ENCODE measurements at places on chromosomes 3 and 15.

GRCh38 chr3:139532976-139533375, 6.6 kb downstream of the RBP1 start:
- no peak for DNase-seq

DNA sequence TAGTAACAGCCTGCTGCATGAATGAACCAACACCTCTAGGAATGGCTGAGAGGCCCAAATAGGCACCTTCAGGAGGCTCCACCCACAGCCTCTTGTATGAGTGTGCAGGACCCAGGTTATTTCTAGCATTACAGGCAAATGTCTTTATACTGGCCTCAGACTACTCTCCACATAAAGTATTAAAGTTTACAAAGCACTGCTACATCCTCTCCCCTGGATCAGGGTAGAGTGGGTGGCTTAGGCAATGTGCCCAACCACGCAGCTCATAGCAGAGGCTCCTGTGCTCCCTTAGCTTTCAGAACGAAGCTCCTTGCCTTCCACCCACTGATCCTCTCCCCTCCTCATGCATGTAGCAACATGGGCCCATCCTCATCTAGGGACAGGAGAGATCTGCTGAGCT, 16.3 kb downstream of the TMEM43 start:
- no peak for DNase-seq

DNA sequence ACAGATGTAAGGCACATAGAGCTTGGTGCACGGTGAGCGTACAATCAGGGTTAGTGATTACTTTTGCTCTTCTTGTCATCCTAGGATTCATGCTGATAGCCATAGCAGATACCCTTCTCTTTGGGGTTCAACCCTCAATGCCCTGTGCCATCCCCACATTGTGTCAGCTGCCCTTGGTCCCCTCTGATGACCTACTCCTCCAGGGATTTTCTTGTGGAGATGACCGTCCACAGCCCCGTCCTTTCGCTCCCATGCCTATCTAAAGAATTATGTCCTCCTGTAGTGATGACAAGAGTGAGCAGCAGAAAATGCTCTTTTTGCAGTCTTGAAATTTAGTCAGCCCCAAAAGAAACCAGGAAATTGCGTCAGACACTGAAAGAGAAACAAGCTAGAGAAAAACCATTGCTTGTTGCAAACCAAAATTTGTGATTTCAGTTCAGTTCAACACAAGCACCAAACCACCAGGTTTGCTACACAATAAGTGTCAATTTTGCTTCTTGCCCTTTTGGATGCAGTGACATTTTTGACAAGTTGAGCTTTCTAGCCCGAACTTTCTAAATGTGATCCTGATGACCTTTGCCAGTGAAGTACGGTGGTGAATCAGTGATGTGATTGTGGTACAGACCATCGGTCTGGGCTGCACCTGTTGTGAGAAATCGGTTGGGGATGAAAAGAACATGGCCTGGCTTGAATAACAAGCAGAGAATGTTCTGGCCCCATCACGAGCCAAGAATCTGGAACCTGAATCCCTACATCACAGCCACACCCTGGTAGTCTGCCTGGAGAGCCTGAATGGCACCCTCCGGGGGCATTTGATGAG, 41.3 kb downstream of the CMTM7 start:
- DNase-seq = no peak

DNA sequence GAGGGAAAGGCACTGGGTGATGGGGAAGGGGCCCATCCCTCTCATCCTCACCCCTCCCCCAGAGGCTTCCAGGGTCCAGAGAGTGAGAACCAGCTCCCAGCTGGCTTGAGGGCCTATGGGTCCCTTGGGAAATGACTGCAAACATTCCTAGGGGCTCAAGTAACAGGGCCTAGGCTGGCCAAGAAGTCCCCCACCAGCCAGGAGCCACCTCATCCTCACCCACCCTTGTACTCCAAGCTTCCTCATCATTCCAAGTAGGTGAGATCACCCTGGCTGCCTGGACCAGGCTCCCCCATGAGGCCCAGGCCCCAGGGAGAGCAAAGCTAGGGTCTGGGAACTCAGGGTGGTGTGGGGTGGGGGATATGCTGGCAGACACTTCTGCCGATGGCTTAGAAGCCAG, 14.8 kb downstream of the LOXL1 start:
- peak; percentile 99 for DNase-seq

- no peak for DNase-seq
These were observed 287.7 kb upstream of the NR2F2 start for GRCh38 chr15:96042734-96043224.

GRCh38 chr15:87619161-87619960, 637.2 kb downstream of the NTRK3 start:
- DNase-seq = peak; percentile 86

- no peak for DNase-seq
These were observed 12.3 kb downstream of the FBXL22 start for GRCh38 chr15:63609448-63609847.

DNA sequence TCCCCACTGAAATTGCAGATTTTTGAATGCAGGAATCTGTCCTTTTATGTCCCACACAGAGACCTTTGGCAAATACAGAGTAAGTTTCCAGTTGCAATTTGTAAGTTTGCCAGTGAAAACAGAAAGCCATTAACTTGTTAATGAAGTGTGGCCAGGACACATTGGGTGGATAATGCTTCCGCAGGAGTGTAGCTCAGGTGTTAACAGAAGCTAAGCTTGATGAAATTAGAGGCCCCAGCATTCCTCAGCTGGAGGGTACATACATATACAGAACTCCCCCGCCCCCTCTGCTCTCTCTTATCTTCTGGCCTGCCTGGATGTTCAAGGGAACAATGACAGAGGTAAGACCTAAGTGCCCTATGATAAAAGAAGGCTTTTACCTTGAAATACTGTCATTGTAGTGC, 8.1 kb upstream of the LRRC2 start:
- DNase-seq = no peak

DNA sequence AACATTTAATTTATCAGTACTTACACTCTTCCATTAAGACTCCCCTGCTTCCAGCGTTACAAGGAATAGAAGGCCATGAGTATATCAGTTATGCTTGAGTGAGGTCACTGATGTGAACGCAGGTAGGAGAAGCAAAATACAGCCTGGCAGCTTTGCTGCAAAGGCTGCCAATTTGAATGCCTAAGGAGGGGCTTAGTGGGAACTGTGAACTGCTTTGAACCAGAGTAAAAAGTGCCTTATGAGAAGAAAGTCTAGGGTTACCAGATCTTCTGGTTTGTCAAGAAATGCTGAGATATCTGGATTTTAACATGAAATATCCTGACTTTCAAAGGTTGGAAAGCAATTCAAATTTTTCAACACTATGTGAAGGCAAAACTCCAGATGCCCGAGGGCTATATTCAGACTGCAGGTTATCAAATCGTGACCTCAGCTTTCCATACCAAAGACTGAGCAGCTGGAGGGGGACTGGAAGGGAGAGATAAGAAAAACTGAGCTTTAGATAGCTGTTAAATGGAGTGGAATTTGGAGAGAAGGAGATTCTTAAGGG, 446.3 kb upstream of the NECTIN3 start:
- no peak for DNase-seq

GRCh38 chr15:56495053-56495452, 30.1 kb upstream of the MNS1 start:
- DNase-seq = no peak

- no peak for DNase-seq
These were observed 64.5 kb downstream of the EPHA3 start for GRCh38 chr3:89171687-89172545.

GRCh38 chr15:66866656-66867055, 164.6 kb downstream of the SMAD6 start:
- DNase-seq = no peak

DNA sequence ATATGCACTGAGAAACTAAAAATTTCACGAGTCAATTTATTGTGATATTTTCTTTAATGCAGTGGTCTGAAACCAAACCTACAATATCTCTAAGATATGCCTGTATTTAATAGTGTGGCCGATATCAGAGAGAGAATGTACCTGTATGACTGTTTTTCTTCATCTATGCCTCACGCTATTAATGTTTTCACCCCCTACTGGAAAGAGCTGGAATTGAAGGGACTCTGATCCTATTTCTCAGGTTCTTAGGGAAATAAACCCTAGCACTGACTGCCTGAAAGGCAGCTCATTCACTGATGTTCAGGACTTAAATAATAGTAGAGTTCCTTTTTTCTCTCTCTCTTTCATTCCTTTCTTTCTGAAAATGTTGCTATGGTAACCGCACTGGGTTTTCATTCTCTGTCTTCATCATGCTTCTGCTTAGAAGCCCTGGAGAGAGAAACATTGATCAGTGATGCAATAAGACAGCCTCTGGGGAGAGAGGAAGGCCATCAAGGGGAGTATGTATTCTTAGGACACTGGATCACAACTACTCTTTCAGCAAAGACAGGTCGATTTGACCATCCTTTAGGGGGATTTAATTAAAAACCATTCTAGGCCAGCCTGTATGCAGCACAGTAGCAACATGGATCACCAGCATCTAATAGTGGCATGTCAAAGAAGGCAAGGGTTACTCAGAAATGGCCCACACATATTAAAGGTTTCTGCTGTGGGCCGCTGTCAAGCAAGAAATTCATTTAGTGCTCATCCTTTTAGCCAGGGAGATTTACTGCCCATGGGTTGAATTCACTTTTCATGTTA, 1135.7 kb downstream of the IGSF11 start:
- no peak for DNase-seq

DNA sequence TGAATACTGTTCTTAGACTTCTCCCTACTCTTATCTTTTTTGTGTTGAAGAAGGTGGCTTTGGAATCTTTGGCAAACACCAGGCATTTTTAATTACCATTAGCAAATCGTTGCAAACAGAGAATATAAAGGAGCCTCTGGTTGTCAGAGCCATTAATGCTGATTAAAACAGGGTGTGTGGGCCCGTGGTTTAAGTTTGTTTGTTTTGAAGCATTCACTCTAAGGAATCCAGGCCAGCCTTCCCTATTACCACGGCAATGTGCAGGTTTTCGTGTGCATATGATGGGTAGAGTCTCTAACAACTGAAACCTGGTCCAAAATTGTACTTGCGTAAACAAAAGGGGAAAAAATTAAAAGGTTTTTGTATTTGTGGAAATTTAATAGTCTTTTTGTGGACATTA, 141.2 kb upstream of the GMNC start:
- DNase-seq = no peak

- DNase-seq = no peak
These were observed 165.0 kb downstream of the RSL24D1 start for GRCh38 chr15:55031727-55032126.

DNA sequence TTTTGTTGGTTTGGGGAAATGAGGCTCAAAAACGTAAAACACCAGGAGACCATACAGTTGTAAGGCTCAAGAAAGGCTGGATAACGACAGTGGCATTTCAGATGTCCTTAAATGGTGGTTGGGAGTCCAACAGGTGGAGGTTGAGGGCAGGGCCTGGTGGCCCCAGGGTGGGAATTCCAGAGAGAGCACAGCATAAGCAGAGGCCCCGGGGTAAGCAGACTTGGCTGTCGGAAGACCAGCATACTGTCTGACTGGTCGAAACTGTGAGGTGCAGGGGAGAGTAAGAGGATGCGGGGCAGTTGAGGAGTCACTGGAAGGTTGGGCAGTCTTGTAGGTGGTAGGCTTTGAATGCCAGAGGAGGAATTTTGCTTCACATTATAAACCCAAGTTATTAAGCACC, 48.3 kb downstream of the SRP14 start:
- DNase-seq = no peak

GRCh38 chr15:40320931-40321371, 2.5 kb upstream of the INAFM2 start:
- no peak for DNase-seq

GRCh38 chr3:28800203-28800602, 451.6 kb upstream of the AZI2 start:
- no peak for DNase-seq

DNA sequence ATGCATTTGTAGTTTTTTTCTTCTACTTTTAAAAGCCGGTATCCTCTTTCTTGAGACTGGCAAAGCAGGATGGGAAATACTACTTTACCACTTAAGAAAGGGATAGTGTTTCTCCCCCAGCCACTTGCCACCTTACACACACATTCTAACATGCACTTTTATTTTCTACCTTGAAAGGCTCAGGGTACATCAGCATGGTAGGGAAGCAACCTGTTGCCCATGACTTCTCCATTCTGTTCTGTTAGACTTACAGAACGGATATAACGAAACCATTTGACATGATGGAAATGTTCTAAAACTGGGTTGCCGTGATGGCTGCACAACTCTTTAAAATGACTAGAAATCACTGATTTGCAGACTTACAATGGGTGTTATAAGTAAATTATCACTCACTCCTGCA, 405.5 kb downstream of the SHQ1 start:
- no peak for DNase-seq

DNA sequence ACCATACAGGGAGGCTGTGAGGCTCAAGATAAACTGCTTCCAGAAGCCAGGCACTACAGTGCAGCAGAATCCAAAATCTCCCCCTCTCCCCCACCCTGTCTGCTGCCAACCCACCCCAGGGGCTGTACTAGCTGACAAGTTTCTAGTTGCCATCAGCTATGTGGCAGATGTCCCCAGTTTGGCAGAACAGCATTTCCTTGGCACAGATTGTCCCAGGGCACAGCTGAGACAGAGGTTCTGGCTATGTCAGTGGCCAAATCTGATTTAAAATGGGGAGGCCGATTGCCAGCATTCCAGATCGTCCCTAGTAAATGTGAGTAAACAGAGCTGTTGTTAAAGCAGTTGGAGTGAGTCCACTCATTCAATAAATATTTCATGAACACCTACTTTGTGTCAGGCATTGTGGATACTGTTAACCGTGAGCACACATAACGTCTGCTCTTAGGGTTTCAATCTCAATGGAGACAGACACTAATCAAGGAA, 28.0 kb upstream of the CCDC174 start:
- DNase-seq = no peak

- DNase-seq = no peak
These were observed 90.4 kb downstream of the XXYLT1 start for GRCh38 chr3:195180490-195181112.

DNA sequence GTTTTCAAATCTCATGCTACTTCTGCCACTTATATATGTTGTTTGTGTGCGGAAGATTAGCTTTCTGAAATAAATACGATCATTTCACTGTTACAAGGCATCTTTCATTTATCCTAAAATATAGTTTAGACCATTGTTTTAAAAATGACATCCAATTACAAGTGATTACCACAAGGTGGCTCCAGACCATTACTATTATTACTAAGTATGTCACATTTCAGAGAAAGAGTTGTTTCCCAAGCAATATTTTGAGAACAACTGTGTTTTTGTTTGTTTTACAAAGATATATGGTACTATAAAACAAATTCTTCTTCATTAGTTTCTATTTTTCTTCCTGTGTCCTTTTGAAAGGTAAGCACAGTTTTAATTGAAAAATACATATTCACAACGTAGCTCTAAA, 136.0 kb upstream of the RAP2B start:
- DNase-seq = no peak

Data from HS-27A (cell line).